ENCODE measurements at places on chromosomes 6 and 20.

GRCh38 chr6:16854986-16855385, 93.7 kb upstream of the ATXN1 start:
- DNase-seq = no peak

- DNase-seq = no peak
These were observed 76.2 kb upstream of the FAM83B start for GRCh38 chr6:54770328-54770727.

DNA sequence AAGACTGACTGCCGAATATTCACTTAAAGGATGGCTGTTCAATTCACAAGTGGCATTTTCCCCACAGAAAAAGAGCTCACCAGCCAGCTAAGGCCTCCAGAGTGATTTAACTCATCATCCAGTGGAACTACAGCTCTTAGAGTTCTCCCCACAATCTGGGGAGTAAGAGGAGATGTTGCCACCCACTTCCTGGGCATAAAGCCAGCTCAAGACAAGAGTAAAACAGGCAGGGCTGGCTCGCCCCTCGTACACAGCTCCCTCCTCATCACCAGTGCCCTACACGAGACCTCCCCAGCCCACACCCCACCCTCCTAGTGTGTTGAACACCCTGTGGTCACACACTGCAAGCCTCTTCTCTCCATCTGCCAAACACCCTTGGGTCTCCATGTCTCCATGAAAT, 47.2 kb upstream of the IPCEF1 start:
- DNase-seq = peak; percentile 87

DNA sequence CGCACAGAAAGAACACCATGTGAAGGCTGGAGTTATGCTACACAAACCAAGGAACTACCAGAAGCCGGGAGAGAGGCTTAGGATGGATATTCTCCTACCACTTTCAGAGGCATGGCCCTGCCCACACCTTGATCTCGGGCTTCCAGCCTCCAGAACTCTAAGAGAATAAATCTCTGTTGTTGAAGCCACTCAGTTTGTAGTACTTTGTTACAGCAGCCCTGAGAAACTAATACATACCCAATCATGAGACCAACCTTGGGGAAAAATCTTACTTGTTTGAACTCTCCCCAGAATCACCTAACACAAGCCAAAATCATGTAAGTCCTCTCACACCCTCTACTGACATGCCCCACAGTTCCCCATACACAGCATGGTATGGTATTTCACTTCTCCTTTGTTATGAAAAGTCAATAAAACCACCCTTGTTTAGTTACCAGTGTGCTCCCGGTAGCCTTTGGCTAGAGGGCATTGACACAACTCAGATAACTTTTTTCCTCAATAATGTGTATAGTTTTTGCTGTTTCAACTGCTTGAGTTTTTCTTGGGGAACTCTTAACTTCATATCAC, 40.7 kb upstream of the SLC2A12 start:
- DNase-seq = no peak

GRCh38 chr20:43940518-43941225, 26.0 kb downstream of the TOX2 start:
- DNase-seq = no peak

DNA sequence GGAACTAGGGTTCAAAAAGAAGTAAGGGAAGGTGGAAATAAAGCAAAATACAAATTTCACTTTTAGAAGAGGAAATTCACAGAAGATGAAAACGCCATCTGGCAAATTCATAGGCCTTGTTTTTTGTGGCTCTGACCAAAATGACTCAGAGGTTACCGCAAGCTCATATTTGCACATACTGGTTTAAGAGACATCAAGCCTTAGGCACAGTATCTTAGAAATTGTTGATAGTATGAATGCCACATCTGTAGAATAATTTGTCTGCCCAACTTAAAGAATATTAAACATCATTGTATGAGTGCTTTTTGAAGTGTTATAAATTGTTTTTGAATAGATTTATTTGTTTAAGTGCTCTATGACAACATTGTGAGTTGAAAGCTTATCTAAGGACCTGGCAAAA, 10.6 kb downstream of the TAAR1 start:
- peak; percentile 19 for DNase-seq

GRCh38 chr6:34938268-34938667, 49.2 kb downstream of the ANKS1A start:
- no peak for DNase-seq

GRCh38 chr6:14361297-14361696, 243.7 kb downstream of the CD83 start:
- no peak for DNase-seq

DNA sequence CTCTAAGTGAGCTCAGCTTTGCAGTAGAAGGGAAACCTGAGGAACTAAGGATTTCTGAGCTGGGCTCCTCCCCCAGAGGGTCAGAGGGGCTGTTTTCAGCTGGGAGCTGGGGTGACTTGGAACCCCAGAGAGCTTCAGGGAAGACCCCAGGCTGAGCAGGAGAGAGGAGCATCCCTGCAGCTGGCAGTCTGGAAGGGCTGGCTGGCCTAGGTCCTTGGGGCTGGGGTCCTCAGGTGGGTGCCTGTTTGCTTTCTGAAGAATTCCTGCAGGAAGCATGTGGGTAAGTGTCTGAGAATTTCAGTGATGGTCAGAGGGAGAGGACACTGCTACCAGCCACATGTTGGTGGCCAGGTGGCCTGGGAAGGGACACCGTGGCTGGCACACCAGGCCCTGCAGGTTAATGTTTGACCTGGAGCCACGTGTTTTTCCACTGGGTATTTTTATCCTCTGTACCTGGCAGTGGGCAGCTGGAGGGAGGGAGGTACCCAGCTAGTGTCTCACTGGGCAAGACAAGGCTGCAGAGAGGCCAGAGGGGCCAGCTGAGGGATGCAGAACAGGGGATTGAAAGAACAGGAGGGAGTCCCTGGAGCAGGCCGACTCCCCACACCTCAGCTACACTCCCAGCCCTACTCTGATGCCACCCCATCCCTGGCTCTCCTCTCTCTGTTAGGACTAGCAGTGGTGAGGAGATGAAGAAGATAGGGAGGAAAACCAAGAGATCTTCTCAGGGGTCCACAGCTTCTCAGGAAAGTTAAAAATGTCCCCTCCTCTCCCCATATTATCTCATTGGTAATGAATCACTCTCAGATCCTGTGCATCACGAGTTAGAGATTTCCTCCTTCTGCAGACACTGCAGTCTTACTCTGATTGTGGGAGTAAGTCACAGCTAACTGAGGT, 143.6 kb downstream of the VEGFA start:
- DNase-seq = no peak

DNA sequence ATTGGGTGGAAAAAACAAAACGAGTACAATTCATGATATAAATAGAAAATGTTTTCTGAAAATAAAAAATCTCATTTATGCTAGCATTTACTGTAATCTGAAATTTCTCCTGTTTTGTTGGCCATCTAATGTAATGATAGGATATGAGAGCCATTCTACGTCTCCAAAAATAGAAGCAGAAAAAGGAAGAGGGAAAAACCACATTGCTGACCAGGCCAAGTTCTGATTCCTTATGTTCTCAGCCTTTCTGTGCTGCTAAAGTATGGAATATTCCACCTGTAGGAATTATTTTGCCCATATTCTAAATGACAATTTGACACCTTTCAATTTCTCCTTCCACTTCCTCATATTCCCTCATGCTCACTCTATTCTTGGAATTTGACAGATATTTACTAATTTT, 110.2 kb downstream of the TBXT start:
- DNase-seq = no peak

- DNase-seq = no peak
These were observed 105.2 kb upstream of the LRFN2 start for GRCh38 chr6:40692337-40692736.

GRCh38 chr6:141541581-141542324, 591.0 kb upstream of the GJE1 start:
- peak; percentile 18 for DNase-seq

DNA sequence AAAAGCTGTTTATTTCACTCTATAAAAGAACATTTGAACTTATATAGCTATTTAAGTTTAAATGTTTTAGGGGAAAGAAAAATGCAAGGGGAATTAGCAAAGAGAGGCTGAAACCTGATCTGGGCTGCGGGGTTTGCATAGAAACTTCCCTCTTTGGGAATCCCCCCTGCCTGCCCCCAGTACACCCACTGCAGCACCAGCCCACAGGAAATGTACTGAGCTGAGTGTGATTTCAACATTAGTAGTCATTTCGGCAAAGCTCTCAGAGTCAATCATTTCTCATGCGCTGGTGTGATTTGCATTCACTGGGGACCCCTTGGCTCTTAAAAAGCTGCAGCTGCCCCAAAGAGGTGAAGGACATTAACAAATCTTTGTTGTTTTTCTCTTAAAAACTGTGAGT, 859.4 kb downstream of the MAFB start:
- DNase-seq = peak; percentile 34

GRCh38 chr20:2762578-2763131, 37.8 kb downstream of the CPXM1 start:
- DNase-seq = no peak

- DNase-seq = peak; percentile 91
These were observed 569.6 kb upstream of the GJE1 start for GRCh38 chr6:141562851-141563763.

DNA sequence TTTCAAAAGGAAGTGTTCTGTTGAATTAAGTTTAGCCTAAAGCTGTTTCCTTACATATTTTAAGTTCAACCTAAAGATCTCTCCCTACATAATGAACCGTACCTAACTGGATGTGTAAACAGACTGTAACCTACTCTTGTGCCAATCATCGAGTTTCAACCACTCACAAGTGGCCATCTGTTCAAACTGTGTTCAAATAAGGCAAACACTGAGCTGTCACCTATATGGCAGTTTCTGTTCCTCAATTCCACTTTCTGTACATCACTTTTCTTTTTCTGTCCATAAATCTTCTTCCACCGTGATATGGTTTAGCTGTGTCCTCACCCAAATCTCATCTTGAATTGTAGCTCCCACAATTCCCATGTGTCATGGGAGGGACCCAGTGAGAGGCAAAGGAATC, 428.6 kb downstream of the HACE1 start:
- DNase-seq = no peak

DNA sequence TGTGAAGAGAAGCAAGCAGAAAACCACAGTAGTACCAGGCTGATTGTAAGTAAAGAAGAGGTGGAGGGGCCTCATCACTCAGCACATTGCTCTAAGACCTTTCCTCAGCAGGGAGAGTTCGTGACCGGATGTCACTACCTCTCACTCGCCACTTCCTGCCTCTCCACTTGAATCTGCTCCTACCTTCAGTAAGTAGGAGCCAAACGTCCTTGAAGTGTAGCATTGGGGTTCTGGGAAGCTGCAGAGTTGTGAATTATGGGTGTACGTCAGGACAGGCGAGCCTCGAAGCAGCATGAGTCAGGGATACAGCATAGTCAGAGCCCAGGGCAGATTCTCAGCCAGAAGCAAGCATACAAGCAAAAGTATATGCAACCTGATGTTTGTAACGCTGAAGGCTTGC, 224.9 kb downstream of the PHACTR1 start:
- no peak for DNase-seq

- DNase-seq = no peak
These were observed 57.2 kb downstream of the GINS1 start for GRCh38 chr20:25464501-25465242.
